ENCODE measurements at places on chromosomes 11 and 22.

GRCh38 chr22:23704829-23705228 is 14.0 kb downstream of the RGL4 start:
- no peak for DNase-seq

GRCh38 chr11:96338910-96339705 is 3.9 kb downstream of the MAML2 start:
- no peak for DNase-seq

DNA sequence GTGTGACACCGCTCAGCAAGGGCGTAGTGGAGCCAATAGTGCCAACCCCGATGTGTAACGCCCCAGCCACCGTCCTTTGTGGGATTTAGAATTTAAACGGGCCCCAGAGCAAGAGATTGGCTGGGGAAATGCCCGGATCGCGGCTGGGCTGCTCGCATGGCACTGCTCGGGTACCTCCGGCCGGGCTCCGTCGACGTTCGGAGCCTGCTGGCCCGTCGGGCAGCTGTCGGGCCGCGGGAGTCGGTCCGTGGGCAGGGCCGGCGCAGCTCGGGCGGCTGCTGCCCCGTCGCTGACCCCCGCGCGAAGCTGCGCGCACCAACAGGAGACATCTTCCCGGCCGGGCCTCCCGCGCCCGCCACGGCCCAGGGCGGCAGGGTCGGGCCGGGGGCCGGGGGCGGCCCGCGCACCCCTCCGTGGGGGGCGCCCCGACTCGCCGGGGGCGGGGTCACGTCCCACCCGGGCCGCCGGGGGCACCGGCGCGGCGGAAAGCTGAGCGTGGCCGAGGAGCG is 1.3 kb upstream of the KDM2A start:
- DNase-seq: peak; percentile 40

- no peak for DNase-seq
These were observed 104.7 kb upstream of the RRM1 start for GRCh38 chr11:3989921-3990290.

DNA sequence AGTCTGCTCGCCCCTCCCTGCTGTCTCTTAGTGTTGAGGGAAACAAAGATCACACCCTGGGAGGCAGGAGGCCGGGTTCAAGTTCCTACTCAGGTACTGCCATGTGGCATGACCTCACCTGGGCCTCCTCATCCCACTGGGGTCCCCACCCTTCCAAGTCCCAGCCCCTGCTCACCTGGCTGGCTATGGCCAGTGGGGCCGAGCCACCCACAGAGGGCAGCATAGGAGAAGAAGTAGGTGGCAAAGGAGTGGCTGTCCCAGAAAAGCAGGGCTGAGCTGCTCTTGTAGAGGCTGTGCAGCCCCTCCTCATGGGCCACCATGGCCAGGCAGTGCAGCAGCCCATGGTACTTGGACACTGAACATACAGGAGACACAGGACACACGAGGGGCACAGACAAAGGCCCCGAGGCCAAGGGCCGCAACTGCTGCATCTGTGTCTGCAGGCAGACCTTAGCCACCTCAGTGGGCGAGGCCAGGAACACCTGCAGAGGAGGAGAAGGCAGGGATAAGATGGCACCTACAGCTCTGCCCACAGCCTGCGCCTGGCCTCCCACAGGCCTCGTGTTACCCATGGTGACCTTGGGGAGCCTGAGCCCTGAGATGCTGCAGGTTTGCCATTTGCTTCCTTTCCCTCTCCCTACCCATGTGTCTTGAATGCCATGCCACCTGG is 50.6 kb upstream of the MPEG1 start:
- no peak for DNase-seq

DNA sequence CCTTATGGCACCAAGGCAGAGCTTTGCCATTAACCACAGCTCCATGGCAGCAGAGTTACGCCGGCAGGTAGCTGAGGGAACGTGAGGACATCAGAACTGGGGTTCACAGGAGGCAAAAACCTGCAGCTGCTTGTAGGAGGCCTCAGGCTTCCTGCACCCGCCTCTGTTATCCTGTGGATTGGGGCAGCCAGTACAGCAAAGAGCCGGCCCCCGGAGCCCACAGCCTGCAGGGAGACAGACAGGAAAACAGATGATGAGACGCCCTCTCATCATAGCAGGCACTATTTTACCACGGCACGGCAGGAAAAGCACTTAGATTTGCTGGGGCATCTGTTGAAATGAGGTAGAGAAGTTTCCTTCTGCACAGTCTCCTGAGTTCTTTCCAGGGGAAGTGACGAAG is 870.3 kb downstream of the TBC1D22A start:
- no peak for DNase-seq

Measured in SK-N-SH (cell line).